HEK293T (cell line): ENCODE measurements at places on chromosomes 1 and 21.

DNA sequence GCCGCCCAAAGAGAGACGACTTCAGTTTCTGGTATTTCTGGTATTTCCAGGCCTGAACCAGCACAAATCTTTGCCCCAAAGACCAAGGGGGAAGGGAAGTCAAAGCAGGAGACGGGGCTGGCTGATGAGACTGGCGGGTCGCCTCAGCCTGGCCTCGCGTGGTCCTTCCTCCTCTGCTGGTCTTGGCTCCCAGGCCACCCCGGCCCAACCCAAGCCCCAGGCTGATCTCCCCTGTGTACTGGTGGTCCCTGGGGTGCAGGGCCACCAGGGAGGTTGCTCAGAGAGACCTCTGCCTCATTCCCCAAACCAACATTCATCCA is 19.9 kb downstream of the WNT4 start:
- DNase-seq, result no peak

GRCh38 chr1:157641177-157641576 is 43.3 kb upstream of the FCRL4 start:
- DNase-seq, result no peak

DNA sequence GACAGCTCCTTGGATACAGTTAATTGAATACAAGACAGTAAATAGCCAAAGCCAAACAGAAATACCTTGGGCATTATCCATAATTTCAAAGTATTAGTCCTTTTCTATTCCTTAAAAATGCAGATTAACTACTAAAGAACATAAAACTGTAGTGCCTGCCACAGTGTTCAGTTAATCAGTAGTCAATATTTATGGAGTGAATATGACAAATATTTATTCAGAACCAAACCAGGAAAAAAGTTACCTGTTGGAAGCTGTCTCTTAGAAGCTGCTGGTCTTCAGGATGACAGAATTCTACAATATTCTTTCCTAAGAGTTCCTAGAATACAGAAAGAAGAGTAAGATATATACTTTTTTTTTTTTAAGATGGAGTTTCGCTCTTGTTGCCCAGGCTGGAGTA is 18.2 kb upstream of the CTSK start:
- no peak for DNase-seq

DNA sequence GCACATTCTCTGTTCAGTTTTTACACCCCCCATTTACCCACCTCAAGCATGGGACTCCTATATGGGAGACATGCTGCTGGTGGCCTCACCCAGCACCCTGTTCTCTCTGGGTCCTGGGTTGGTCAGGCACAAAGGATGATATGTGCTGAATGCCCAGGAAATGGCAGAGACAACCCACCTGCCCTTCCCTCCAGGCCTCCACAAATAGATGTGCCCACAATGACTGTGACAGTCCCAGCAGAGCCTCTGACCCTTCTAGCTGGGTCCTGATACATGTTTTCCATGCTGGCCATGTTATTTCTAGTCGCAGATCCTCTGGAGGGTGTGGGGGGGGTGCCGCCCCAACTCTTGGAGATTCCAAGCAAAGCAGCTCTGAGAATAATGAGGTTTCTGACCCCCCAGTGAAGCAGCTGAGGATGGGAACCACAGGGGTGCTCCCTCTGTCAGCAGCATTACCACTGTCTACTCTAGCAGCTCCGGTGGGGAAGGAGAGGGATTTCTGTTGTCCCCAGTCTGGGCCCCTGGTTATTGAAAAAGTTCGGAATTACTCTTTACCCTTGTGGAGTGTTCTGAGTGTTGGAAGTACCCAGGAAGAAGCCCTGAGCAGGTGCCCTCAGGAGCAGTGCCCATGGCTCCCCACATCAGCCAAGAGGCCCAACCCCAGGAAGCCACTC is 1.2 kb upstream of the CCDC28B start:
- DNase-seq, result no peak

GRCh38 chr1:168636642-168637111 is 60.3 kb downstream of the XCL1 start:
- DNase-seq, result no peak

GRCh38 chr1:238139713-238140112 is 249.0 kb upstream of the ZP4 start:
- DNase-seq, result no peak

- no peak for DNase-seq
These were observed 444.1 kb downstream of the PLPP3 start for GRCh38 chr1:56135069-56135863.

DNA sequence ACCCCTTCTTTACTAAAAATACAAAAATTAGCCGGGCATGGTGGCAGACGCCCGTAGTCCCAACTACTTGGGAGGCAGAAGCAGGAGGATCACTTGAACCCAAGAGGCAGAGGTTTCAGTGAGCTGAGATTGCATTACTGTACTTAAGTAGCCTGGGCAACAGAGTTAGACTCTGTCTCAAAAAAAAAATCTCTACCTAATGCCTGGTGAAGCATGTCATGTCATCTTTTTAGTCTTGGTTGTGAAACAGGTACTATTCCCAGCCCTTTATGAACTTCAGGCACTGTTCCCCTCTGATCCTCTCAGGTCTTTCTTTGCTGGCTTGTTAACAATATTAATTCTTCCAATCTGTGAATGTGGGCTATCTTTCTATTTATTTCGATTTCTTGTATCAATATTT is 22.1 kb downstream of the PRRC2C start:
- DNase-seq, result no peak

- no peak for DNase-seq
These were observed 20.3 kb downstream of the TGFB2 start for GRCh38 chr1:218365226-218365999.

DNA sequence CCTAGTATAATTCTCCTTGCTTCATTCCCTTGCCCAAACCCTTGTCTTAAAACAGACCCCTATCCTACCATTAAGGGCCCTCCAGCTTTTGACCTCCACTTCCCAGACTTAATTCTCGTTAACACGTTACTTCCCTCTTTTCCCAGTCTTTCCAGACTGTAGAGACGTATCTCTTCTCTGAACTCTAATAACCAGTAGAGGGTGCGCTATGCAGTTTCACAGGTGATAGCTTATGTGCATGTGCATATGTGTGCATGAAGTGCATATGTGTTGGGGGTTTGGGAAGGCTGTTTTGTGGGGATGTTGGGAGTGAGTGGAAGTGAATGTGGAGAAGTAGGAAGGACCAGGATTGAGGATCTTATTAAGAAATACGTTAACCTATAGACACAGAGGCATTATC is 78.1 kb upstream of the CCDC190 start:
- no peak for DNase-seq

- no peak for DNase-seq
These were observed 79.6 kb downstream of the ZC3H11B start for GRCh38 chr1:219533280-219533679.

DNA sequence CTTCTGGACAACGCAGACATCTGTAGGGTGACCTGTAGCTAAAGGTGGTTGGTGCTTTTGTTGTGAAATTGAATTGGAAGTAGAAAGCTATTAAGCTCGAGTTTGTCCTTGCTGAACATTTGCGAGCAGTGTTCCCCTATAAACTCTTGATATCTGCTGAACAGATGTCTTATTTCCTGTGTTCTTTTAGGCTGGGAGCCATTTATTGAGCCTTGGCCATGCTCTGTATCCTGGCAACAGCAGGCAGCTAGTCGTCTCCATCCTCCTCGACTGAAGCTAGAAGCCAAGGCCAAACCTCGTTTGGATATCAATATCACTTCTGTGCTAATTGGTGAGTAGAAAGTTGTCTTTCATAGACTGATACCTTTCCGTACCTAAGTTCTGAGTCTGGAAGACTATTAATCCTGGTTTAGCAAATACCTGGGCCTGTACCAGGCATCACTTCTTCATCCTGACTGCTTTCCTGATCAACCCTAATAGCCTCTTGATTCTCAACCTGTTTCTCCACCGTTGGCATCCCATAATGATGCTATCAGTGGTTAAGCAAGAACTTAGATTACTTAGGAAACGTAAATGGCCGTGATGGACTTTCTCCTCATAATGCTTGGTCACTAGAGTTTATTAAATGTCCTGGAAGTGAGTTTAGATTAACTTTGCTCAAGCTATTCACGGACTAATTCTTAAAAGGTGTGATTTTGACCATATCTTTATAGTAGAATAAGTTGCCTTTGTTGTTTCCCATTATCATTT is 103.4 kb downstream of the VPS13D start:
- no peak for DNase-seq

GRCh38 chr1:227748496-227749182 is 13.4 kb downstream of the SNAP47 start:
- DNase-seq, result no peak

DNA sequence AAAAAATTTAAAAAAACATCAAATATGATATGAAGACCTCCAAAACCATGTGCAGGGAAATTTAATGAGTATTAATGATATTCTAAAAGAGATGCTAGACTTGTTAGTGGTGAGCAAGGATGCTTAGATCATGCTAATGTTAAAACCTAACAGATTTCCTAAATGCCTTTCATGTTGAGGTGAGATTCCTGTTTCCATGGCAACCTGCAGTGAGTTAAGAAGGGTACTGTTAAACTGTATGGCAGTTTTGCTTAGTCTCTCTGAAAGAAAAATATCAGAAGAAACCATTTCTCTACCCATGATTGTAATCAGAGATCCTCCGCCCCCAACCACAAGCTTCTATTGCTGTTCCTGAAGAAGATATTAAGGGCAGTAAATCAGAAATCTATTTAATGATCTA is 321.6 kb upstream of the LRRC7 start:
- DNase-seq, result no peak

DNA sequence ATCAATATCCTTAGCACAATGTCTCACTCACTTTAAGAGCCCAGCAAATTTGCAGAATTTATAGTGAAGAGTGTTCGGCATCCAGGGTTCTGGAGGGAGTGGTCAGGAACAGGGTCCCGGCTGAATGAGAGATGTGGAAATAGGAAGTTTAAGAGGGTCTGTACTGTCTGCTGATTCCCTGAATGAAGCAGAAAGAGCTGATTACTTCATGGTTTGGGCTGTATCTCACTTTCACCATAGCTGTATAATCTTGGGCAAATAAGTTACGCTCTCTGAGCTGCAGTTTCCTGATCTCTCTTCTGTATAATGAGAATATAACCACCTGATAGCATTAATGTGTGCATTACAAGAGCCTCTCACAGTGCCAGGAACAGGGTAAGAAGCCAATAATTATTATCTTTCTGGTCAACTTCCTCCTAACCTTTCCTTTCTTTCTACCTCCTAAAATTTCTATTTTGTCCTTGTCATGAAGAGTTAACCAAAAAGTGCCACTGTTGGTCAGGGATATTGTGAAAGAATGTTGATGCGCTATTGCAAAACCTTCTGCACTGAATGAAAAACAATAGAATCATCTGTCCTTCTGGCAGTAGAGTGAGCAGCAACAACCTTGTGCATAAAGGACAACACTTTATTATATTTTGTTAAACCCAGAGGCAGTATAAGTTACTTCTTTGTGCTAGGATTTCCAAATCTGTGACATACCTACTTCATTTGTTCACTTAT is 14.7 kb upstream of the PTGFR start:
- no peak for DNase-seq

DNA sequence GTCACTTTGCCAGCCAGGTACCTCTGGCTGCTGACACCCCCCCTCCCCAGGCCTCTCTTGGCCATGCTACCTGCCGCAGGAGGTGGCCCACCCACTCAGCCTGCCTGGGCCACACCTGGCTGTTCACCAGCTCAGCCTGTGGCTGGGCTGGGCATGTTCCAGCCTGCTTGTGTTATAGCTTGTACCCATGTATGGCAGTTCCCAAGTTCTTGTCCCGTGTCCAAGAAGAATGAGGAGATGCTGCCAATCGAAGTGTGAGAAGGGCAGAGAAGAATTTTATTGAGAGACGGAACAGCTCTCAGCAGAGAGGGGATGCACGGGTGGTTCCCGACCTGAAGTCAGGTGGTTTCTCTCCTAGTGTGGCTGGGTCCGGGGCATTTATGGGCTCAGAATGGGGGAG is 3.9 kb upstream of the MMEL1 start:
- DNase-seq, result no peak

DNA sequence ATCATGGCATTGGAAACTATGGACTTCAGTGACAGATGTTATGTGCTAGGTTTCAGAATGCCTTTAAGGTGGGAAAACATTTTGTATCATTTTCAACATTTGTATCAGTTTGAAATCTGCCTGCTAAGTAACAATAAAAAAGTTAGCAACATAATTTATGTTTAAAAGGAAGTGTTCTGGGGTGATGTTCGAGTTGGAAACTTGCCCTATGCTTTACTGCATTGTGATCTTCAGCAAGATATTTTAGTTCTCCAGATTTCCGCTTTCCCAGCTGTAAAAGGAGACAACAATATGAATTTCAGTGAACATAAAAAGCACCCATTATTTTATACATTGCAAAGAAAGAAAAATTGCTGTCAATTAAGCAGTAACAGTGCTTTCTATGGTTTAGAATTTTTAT is 187.4 kb downstream of the DISC1 start:
- no peak for DNase-seq

- no peak for DNase-seq
These were observed 5.7 kb upstream of the KRTAP12-1 start for GRCh38 chr21:44687671-44688070.

DNA sequence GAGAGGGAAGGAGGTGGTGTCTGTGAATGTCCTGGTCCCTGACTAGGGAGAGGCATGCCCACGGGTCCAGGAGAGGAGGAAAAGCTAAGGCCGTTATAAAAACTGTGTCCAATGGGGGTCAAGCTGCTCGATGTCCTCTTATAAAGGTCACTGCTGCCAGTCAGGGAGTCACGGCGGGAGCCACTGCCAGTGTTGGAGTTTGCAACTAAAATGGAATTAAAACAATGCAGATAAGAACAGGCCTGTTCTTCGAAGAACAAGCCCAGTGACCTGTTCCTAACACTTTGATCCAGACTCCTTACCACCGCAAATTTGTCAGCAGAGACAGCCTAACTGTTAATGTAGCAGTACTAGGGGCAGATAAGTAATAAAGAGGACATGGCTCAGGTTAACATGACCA is 56.1 kb upstream of the SDC3 start:
- DNase-seq, result no peak

GRCh38 chr1:40633931-40634376 is 31.5 kb downstream of the RIMS3 start:
- no peak for DNase-seq

DNA sequence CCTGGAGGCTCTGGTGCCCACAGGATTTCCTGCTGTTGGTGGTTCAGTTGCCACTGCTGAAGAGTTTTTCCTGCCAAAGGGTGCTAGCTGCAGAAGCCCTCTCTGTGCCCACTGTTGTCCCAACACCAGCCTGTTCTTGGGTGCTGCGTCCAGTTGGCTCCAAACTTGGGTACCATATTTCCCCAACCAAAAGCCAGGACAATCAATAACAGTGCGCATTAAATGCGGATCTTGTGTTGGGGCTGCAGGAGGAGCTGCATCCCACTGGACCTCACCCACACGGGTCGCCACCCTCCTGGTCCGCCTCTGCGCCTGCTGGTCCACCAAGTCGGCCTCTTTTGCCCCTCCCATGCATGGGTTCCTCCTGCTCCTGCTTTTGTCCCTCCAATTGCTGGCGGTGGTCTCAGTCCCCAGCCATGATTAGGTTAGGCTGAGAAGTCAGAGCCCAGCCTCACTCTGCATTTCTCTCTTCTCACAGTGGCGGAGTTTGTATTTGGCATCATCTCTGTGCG is 9.8 kb downstream of the ABCG1 start:
- no peak for DNase-seq
